ENCODE measurements at places on chromosomes 16 and 17.

DNA sequence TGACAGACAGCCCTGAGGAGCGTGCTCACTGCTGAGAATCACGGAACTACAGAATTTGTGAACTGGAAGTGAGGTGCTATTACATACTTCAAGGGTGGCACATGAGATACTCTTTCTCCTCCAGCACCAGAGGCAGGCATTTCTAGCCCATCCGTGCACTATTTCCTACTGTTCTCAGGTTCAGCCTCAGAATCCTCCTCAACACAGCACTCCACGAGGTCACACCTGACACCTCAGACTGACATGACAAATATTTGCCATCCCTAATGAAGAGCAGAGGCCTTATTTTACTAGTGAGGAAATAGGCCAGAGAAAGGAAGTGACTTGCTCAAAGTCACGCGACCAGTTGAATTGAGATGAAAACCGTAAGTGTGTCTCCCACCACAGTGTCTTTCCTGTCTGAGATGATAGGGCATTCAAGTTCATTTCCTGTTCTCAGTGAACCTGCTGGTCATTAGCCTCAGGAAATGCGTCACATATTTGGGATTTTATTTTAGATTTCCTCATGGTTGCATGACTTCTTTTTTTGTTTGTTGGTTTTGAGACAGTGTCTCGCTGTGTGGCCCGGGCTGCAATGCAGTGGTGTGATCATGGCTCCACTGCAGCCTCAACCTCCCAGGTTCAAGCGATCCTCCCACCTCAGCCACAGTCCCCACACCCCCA, 23.6 kb downstream of the SEZ6 start:
- DNase-seq = no peak

DNA sequence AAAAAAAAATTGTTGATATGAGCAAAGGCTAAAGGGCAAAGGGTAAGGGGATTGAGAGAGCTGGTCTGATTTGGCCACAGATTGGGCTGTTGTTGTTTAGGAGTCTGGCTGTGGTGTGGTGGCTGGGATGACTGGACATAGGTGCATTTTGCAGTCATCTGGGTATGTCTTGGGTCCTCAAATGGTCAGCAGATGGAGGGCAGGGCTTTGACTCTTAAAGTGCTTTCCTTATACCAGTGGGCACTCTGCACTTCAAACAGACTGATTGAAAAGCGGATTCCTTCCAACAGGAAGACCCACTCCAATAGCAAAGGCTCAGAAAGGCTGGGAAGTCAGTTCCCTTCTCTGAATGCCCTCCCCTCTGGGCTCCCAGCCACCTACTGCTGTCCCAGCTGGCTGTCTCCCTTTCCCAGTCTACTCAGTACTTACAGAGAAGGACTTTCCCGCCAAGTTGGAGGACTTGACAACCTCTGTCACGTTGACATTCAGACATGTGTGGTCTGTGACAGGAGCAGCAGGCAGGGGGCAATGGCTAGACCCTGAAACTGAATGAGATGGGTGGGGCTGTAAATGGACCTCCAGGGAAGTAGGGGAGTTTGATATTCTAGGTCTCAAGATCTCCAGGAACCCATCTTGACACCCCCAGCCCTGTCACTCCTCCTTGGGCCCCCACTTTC, 19.6 kb upstream of the MFSD6L start:
- no peak for DNase-seq

GRCh38 chr16:68179196-68179795, 56.6 kb downstream of the ESRP2 start:
- DNase-seq = no peak

DNA sequence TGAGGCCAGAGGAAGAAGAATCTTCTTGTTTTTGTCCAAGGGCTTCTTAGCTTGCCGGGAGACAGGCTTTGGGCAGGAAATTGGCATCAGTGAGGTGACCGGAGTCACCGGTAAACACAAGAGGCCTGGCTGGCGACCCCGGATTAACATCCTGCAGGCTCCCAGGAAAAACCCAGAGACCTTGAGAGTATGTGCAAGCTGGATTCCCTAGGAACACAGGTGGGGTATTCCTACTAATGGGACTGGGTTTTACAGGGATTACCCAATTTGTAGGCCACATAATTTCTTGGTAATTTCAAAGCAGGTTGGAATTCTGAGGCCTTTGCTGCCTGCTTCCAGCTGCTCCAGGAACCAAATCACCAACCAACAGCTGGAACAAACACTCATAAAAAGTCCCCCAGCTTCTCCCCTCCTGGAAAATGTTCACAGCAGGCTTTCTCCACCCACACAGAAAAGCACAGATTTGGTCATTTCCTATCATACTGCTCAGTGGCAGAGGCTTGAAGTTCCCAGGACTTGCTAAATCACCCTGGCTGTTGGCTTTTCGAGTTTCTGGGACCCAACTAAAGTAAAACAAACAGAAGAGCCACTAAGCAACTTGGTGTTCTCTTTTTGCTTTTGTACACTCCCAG, 258.8 kb downstream of the IRF8 start:
- DNase-seq = no peak

- no peak for DNase-seq
Measured at GRCh38 chr16:14289692-14290340, 218.7 kb downstream of the MRTFB start.
